Right renal pelvis (tissue), 4 donors: ENCODE measurements at places on chromosomes 6 and 20.

- DNase-seq = no peak
These were observed 168.0 kb downstream of the HDGFL1 start for GRCh38 chr6:22737331-22737730.

- DNase-seq = no peak
These were observed 17.9 kb downstream of the MAVS start for GRCh38 chr20:3864518-3864917.

- no peak for DNase-seq
These were observed 82.3 kb downstream of the EPHA7 start for GRCh38 chr6:93337014-93337413.

GRCh38 chr6:93418033-93418407 is 1.3 kb downstream of the EPHA7 start:
- DNase-seq = no peak
